ENCODE measurements at places on chromosomes 11 and 22.

DNA sequence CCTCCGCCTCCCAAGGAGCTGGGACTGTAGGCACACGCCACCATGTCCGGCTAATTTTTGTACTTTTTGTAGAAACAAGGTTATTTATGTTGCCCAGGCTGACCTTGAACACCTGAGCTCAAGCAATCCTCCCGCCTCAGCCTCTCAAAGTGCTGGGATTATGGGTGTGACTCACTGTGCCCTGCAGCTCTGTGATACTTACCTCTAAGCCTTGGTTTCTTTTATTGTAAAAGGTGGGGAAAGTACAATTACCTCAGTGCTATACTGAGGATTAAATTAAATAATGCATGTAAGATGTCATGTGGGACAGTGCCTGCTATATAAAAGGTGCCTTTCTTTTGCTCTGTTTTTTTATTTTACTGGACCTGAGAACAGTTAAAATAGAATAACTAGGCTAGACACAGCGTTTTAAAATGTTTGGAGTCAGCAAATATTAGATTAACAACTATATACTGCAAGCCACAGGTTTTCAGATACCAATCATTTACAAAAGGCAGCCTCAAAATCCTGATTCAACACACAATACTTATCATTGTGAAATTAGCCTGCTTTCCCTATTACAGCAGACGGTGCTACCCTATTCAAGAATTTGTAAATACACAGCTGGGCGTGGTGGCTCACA lies 30.0 kb downstream of the PRR14L start:
- no peak for DNase-seq

DNA sequence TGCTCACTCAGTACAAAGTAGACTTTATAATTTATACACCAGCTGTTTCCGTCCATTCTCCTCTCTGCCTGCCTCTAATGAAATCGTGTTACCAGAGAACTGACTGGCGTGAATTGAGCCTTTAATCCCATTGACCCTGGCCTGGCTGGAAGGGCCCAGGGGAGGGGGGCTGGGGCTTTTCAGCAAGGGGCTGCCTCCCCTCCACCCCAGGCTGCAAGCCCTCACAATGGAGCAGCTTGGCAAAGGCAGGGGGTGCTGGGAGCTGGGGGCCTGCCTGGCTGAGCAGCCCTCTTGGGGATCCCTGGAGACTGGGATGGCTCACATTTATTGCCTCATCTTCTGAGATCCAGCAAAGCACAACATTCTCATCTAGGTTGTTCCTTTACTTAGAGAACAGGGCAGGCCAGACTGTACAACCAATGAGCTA lies 25.8 kb upstream of the LMO1 start:
- no peak for DNase-seq

DNA sequence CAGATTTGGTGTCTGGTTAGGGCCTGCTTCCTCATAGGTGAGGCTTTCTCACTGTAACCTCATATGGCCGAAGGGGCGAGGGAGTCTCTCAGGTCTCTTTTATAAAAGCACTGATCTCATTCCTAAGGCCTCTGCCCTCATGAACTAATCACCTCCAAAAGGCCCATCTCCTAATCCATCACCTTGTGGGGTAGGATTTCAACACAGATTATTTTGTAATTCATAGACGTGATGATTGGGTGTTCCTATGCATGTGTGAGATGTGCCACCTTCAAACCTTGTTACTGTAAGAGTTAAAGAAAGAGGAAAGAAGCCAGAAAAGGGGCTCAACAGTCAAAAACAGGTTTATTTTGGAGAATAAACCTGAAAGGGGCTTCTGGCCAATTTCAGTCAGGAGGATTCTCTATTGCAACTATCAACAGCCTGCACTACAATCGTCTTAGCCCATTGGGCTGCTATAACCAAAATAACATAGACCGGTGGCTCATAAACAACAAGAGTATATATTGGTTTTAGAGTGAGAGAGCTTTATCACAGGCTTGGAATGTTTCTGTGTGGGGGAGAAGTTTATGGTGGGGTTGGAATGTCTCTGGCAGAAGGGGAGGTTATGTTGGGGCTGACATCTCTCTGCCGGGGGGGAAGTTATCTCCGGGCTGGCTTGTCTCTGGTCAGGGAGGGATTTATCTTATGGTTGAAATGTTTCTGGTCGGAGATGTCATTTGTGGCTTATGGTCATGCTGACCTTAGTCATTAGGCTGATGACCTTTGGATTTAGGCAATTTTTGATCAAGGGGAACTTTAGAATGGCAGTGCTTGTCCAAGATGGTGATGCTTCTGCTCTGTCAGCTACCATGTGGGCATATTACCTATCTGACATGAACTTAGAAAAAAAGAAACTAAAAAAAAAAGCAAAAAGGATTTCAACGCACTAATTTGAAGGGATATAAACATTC lies 35.1 kb downstream of the CSF2RB start:
- DNase-seq, result no peak

DNA sequence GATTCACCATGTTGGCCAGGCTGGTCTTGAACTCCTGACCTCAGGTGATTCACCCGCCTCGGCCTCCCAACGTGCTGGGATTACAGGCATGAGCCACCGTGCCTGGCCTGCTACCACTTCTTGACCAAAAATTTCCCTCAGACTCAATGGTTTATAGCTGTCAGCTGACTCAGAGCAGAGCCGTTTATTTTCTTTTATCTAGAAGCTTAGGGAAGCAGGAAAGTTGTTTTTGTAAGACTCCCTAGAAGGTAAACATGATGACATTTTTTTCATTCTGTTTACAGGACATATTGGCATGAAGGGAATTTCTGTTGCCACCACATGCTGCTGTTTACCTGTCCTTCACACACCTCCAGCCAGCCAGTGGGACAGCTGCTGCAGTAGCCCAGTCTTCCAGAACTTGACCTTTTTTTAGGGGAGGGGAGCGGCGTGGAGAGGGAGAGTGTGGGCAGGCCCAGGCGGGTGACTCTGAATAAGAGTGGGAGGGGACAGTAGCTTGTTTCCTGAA lies 56.1 kb upstream of the PTPRJ start:
- no peak for DNase-seq

Data from activated CD4-positive, CD25-positive, alpha-beta regulatory T cell treated with anti-CD3 and anti-CD28 coated beads, Interleukin-2, amount 50 U/mL, for 72 hours (primary cell).